ENCODE measurements at places on chromosomes 7 and 10. TPM values are rescaled to one million over a fixed set of nuclear protein-coding genes. Genes with fewer than 3 reads are reported as not detected.
A peak's percentile ranks its signal among the peaks of the same experiment; 100 is the strongest.

CDHR1 gene
- 0.25 TPM for total RNA-seq

SPDYE2 gene
- total RNA-seq, result not detected

SEMA3E gene
- total RNA-seq, result 0.26 TPM

- DNase-seq, result peak; percentile 5
Observed at GRCh38 chr7:28076423-28077200, 104.0 kb downstream of the JAZF1 start.

DNA sequence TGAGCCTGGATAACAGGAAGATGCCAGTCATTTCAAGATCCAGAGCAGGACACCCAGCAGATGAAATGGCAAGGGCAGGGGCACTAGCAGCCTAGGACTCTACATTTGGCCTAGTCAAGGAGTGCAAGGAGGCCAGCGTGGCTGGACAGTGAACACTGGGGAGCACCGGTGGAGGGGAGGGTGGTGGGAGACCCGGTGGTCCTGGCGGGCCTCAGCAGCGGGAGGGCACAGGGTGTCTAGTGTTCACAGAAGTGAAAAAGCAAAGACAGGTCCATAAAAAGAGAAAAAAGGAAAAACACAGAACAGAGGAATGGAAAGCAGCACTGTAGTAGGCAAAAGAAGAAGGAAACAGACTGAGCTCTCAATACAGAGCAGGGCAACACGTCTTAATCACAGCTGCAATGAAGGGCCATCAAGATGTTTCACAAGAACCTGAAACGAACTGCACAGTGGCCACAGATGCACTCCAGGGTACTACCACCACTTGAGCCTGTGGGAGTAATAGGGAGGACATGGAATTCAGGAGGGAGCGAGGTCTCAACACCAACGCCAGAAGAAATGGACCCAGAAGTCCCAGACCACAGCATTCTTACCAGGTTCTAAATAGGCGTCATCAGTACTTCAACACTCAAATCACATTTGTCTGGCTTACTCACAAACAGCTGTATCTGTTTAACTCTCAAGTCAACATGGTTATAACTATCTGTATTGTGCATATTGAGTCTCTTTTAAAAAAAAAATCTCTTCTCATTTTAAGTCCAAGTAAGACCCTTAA lies 573.7 kb downstream of the PARD3 start:
- DNase-seq, result no peak

DNA sequence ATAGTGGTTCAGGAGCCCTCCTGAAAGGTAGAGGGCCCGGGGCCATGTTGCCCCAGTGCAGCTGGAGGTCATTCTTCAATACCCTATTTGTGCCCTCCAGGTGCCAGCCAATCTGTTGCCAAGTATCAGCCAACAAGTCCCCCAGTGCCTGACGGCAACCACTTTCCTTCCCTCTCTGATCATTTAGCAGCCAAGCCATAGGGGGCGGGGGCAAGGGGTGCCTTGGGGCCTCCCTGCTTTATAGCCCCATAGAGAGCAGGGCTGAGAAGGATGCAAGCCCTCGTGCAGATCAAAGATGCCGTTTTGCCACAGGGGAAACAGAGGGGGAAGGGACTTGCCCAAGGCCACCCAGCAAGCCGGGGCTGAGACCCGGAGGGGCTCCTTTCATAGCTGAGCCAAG lies 149.0 kb upstream of the CHST15 start:
- DNase-seq, result no peak

All from dermis microvascular lymphatic vessel endothelial cell (primary cell).